ENCODE measurements at places on chromosomes 2 and 18. TPM values are rescaled to one million over a fixed set of nuclear protein-coding genes. Genes with fewer than 3 reads are reported as not detected.

Gene MSTN
- total RNA-seq = 0.29 TPM

Gene ALPI
- total RNA-seq = not detected

Gene LIPG
- total RNA-seq = not detected

GRCh38 chr18:54503131-54503894, 87.7 kb upstream of the DYNAP start:
- no peaks in the 10 kb centered on the region for H3K36me3 ChIP-seq
- H3K27ac ChIP-seq = no peak overlapping the region
- no peak for DNase-seq
- no peak overlapping the region for H3K4me3 ChIP-seq
- H3K4me1 ChIP-seq = no peaks in the 10 kb centered on the region
